ENCODE measurements at places on chromosomes 5 and 9.

DNA sequence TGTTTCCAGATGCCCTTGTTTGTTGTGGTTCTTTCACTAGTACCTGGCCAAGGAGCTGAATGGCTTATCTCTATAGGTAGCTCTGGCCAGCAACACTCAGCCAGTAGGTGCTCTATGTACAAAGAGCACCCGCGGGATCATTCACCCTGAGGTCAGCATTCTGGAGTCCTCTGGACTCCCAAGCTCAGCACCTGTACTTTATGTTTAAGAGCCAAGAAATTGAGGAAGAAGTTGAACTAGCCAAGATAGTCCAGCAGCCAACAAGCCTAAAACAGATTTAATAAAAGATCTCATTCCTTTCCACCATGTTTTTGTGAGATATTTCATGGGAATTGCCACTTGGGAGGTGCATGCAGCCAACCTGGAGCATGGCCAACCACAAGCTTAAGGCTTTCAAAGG lies 242.6 kb upstream of the PAPPA start:
- DNase-seq: no peak

DNA sequence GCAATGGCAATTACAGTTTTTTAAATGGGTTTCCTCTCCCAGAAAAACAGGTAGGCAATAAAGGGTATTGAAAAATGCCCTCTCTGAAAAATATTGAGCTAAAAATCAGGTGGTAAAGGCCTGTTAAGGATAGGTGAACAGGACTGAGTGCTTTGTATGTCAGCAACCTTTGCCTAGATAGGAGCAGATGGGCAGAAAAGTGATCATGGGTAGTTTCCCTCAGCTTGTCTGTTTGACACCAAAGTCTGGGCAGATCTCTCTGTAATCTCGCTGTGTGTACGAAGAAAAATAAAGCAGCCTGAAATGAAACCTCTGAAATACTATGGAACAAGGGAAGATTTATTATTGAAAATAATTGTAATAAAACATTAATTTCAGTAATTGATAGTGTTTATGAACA lies 15.8 kb downstream of the RNF180 start:
- DNase-seq: no peak

- no peak for DNase-seq
Observed at GRCh38 chr9:130201399-130201873, 29.2 kb downstream of the NCS1 start.

DNA sequence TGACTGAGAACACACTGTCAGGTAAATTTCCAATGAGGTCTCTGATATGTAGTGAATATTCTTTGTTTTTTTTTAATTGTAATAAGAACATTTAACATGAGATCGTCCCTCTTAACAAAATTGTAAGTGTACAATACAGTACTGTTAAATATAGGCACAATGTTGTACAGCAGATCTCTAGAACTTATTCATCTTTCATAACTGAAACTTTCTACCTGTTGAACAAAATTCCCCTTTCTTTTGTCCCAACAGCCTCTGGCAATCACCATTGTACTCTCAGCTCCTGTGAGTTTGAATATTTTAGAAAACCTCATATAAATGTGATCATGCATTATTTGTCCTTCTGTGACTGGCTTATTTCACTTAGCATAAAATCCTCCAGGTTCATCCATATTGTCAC lies 10.6 kb upstream of the PRLR start:
- no peak for DNase-seq

DNA sequence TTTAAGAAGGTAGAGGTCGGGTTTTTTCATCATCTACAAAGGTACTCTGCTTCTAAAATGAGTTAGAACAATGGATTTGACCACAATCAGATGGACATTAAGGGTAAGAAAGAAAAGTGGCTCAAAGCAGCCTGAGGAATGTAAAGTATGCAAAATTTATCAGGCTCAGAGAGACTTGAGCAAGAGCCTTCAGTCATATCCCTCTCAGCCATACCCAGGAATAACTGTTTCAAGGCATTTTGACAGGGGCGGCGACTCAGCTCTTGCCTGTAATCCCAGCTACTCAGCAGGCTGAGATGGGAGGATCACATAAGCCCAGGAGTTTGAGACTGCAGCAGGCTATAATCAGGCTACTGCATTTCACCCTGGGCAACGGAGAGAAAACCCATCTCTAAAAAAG lies 38.8 kb upstream of the ANXA2R start:
- no peak for DNase-seq

GRCh38 chr5:21810737-21811316 lies 1042.3 kb downstream of the CDH12 start:
- peak; percentile 10 for DNase-seq

DNA sequence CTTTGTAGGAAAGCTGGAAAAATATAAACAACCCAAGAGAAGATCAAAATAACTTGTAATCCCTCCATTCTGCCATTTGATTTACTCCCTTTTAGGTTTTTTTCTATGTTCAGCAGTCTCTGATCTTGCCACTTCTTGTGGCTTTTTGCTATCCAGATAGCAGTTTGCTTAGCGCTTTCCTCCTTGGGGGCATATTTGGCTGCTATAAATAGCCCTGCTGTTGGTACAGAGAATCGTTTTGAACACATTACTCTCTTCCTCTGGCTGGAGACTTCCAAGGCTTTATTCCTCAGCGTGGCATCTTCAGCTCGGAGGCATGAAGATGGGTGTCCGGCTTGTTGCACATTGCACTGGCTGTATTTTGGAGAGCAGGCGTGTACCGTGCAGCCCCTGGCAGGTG lies 38.6 kb downstream of the HMCN2 start:
- no peak for DNase-seq

GRCh38 chr5:110321117-110321516 lies 405.4 kb downstream of the TMEM232 start:
- DNase-seq: no peak

GRCh38 chr9:136244969-136245218 lies 718 bp downstream of the QSOX2 start:
- no peak for DNase-seq

- no peak for DNase-seq
Observed at GRCh38 chr5:60161340-60161934, 267.9 kb upstream of the PDE4D start.

DNA sequence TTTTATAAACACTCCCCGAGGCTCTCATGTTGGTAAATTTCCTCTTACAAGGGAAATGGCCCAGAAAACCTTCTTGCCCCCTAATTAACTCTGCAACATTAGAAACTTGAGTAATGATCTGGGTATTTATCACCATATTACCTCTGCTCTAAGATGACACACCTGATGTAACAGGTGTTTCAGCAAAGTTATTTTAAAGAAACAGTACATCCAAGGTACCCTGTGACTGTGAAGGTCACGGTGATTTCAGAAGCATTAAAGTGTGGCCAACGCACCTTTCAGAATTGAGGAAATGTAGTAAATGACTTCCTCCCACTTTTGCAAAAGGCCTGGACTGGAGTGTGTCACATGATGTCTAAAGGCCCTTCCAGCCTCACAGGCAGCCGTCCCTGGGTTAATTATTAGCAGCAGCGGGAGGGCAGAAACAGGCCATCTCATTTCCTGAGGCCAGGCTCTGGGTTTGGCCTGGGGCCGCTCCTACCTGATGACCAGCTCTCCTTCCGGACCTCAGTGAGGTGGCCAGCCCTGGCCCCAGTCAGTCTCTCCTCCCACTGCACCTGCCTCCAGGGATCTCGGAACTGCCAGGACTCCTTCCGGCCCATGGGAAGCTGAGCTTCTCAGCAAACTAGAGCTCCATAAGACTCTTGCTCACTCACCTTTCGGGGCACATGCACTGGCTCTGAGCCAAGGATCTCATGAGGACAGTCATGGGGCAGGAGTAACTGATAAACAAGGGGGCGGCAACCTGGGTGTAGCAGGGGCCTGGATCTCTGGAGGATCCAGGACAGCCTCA lies 20.7 kb downstream of the PTPN3 start:
- DNase-seq: no peak

- DNase-seq: no peak
Observed at GRCh38 chr9:107684224-107684623, 194.7 kb upstream of the KLF4 start.

All from DMS 273 treated with DMSO at 0.1 percent for 48 hours (cell line).